ENCODE measurements at places on chromosomes 13 and 19.

GRCh38 chr13:99590519-99591011, 89.3 kb downstream of the TM9SF2 start:
- no peak overlapping the region for H3K4me3 ChIP-seq
- no peaks in the 10 kb centered on the region for H3K4me1 ChIP-seq
- DNase-seq: no peak
- H3K27me3 ChIP-seq: no peaks in the 10 kb centered on the region
- H3K27ac ChIP-seq: no peak overlapping the region
- H3K36me3 ChIP-seq: no peaks in the 10 kb centered on the region

DNA sequence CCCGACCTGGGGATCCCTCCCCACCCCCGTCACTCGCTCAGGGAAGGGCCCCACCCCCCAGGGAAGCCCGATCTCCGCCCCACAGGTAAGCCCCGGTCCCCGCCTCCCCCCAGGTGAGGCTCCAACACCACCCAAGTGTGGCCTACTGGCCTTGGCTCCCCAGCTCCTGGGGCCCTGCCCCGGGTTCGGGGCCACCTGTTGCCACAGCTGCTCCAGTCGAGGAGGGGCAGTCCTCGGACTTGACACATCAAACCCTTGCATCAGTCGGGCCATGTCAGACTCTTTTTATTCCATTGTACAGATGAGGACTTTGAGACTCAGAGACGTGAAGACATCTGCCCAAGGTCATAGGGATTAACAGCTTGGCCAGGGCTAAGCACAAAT, 512 bp downstream of the CC2D1A start:
- peaks cover 7% of the 10 kb centered on the region for H3K27me3 ChIP-seq
- H3K27ac ChIP-seq: peak overlapping the region; percentile 76

- no peaks in the 10 kb centered on the region for H3K36me3 ChIP-seq
- H3K27ac ChIP-seq: no peak overlapping the region
- H3K4me1 ChIP-seq: no peaks in the 10 kb centered on the region
Observed at GRCh38 chr13:79423801-79424642, 18.0 kb upstream of the RBM26 start.

- H3K4me1 ChIP-seq: no peaks in the 10 kb centered on the region
- DNase-seq: no peak
- H3K36me3 ChIP-seq: no peaks in the 10 kb centered on the region
- no peaks in the 10 kb centered on the region for H3K27me3 ChIP-seq
Observed at GRCh38 chr19:57088133-57088532, 31.7 kb upstream of the USP29 start.

DNA sequence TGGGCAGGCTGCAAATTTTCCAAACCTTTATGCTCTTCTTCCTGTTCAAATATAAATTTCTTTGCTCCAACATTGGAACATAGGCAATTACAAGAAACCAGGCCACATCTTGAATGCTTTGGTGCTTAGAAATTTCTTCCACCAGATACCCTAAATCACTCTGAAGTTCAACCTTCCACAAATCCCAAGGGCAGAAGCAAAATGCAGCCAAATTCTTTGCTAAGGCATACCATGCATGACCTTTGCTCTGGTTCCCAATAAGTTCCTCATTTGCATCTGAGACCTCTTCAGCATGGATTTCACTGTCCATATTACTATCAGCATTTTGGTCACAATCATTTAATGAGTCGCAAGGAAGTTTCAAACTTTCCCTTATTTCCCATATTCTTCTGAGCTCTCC, 130.9 kb downstream of the DIAPH3 start:
- H3K4me3 ChIP-seq: no peak overlapping the region
- H3K4me1 ChIP-seq: no peaks in the 10 kb centered on the region

DNA sequence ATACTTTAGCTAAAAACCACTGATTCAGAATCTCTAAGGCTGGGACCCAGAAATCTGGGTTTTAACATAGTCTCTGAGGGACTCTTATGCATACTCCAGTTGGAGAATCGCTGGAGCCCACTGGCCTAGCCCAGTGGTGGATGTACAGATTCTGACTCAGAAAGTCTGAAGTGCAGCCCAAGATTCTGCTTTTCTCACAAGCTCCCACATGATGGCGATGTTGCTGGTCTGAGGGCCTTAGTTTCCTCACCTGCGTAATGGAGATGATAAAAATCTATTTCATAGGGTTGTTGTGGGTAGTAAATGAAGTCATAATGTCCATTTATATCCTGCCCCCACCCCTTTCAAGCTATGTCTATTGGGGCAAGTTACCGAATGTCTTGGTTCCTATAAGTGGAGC, 7.7 kb upstream of the CDADC1 start:
- no peaks in the 10 kb centered on the region for H3K27me3 ChIP-seq
- DNase-seq: no peak
- H3K27ac ChIP-seq: no peak overlapping the region
- H3K36me3 ChIP-seq: no peaks in the 10 kb centered on the region
- H3K4me1 ChIP-seq: no peaks in the 10 kb centered on the region

GRCh38 chr19:55149078-55150003, at the start of gene TNNT1:
TSS of gene TNNT1 (minus strand) at chr19:55149206. CDS start at chr19:55147157, 2,049 bp downstream.
- no peaks in the 10 kb centered on the region for H3K27me3 ChIP-seq
- no peaks in the 10 kb centered on the region for H3K36me3 ChIP-seq
- no peak for DNase-seq
- H3K27ac ChIP-seq: no peak within 1 kb of the TSS
- H3K4me1 ChIP-seq: peaks cover 16% of the 10 kb centered on the region

GRCh38 chr19:39370735-39371134, 20.2 kb downstream of the PAF1 start:
- peaks cover 48% of the 10 kb centered on the region for H3K36me3 ChIP-seq
- no peak overlapping the region for H3K4me3 ChIP-seq
- no peaks in the 10 kb centered on the region for H3K27me3 ChIP-seq

DNA sequence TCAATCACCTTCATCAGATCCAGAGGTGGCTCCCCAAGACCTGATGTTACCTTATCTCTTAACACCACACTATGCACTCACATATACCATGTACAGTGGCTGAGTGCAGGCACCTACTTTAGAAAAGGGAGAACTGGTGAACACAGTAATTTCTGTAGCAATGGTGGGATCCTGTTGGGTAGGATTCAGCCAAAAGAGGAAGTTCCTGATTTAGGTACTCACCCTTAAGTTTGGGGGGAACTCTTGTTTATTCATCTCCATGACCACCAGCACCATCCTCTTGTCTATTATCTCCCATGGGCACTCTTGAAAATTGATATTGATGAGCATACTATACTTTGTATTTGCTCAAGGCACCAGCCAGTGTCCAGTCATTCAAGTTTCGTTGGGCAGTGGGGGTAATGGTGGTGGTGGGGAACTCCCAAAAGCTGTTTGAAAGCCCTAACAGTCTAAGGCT, 324.4 kb downstream of the LMO7 start:
- no peak for DNase-seq
- H3K36me3 ChIP-seq: no peaks in the 10 kb centered on the region
- H3K4me3 ChIP-seq: no peak overlapping the region
- H3K4me1 ChIP-seq: no peaks in the 10 kb centered on the region

DNA sequence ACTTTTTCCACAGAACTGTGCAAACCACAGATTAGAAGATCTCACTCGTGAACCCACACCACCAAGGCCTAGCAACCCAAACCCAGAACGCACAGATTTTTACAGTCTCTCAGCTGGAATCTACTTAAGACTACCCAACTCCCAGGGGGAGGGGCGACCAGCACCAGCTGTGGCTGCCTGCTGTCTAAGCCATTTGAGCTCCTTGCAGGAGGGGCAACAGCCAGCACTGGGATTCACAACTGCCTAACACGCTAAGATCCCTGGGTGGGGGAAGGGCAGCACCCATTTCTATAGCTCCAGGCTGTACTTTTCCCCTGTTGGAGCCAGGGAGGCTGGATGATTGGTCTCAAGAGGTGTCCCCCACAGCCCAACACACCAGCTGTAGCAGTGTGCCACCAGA, 368.8 kb downstream of the SUCLA2 start:
- no peaks in the 10 kb centered on the region for H3K36me3 ChIP-seq
- DNase-seq: no peak
- H3K27ac ChIP-seq: no peak overlapping the region
- no peaks in the 10 kb centered on the region for H3K4me1 ChIP-seq
- H3K4me3 ChIP-seq: no peak overlapping the region
